CD8-positive, alpha-beta T cell (primary cell): ENCODE measurements at places on chromosomes 5 and 9. TPM values are rescaled to one million over a fixed set of nuclear protein-coding genes. Genes with fewer than 3 reads are reported as not detected.

Gene FGF1
- total RNA-seq = not detected

Gene OR1L6
- total RNA-seq = not detected

Gene SNX18
- 12.9 TPM for total RNA-seq

Gene ZNG1C
- 30.0 TPM for total RNA-seq

Gene TUSC1
- not detected for total RNA-seq

Gene CPLANE1
- 4.3 TPM for total RNA-seq

Gene AHRR
- 0.22 TPM for total RNA-seq

Gene RIGI
- 3.9 TPM for total RNA-seq

Gene SCAI
- 6.3 TPM for total RNA-seq

Gene PCDHA1
- not detected for total RNA-seq

Gene NKD2
- not detected for total RNA-seq

Gene GIN1
- 1.5 TPM for total RNA-seq

Gene C5orf15
- 13.0 TPM for total RNA-seq

Gene NSD1
- total RNA-seq = 75.2 TPM

Gene PRLR
- total RNA-seq = not detected

Gene HBEGF
- 0.30 TPM for total RNA-seq

Gene GABRA6
- not detected for total RNA-seq

Gene SPATA31C1
- not detected for total RNA-seq

Gene UNC13B
- total RNA-seq = 0.76 TPM

Gene ZNF879
- 4.5 TPM for total RNA-seq

Gene SOX30
- not detected for total RNA-seq

Gene IL13
- not detected for total RNA-seq

Gene LCN2
- not detected for total RNA-seq

Gene TLX3
- not detected for total RNA-seq

Gene CD180
- total RNA-seq = 0.58 TPM

Gene ANP32B
- total RNA-seq = 168 TPM

Gene SLIT3
- not detected for total RNA-seq

Gene GNAQ
- 27.2 TPM for total RNA-seq

Gene ECM2
- not detected for total RNA-seq

Gene MRPS30
- 51.5 TPM for total RNA-seq

Gene FBXL7
- not detected for total RNA-seq

Gene RPS14
- total RNA-seq = 5,613 TPM

Gene BARHL1
- total RNA-seq = not detected

Gene PCDHGB6
- not detected for total RNA-seq

Gene TRIM32
- 5.0 TPM for total RNA-seq

Gene ADAMTS16
- not detected for total RNA-seq

Gene SGCD
- 0.41 TPM for total RNA-seq

Gene IFNA2
- not detected for total RNA-seq

Gene CRB2
- total RNA-seq = not detected

Gene CSF1R
- total RNA-seq = 0.31 TPM

Gene ITGA2
- not detected for total RNA-seq

Gene GEMIN5
- total RNA-seq = 3.3 TPM

Gene ANKDD1B
- total RNA-seq = not detected

Gene NEUROG1
- not detected for total RNA-seq

Gene CDK5RAP2
- total RNA-seq = 55.2 TPM

Gene IRX2
- not detected for total RNA-seq

Gene KIF24
- 0.14 TPM for total RNA-seq

Gene UAP1L1
- 14.1 TPM for total RNA-seq

Gene LSM11
- 0.65 TPM for total RNA-seq

Gene GPR151
- total RNA-seq = not detected

Gene DOK3
- total RNA-seq = 1.2 TPM

Gene FAM78A
- total RNA-seq = 44.0 TPM
